ENCODE measurements at places on chromosomes 2 and 18.

DNA sequence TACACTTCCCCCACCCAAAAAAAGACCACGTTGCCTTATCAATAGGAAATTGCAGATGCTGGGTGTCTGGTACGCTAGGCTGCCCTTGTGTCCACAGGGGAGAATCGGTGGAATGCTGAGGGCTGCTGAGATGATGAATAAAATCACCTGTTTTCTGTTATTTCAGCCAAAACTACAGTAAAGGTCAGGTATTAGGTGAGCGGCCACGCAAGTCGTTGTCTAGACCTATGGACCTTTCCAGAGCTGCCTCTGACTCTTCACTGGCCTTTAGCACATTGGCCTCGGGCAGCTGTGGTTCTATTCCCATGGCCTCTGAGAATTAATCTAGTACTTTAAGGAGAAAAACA is 89.6 kb downstream of the MTCL1 start:
- DNase-seq = no peak

DNA sequence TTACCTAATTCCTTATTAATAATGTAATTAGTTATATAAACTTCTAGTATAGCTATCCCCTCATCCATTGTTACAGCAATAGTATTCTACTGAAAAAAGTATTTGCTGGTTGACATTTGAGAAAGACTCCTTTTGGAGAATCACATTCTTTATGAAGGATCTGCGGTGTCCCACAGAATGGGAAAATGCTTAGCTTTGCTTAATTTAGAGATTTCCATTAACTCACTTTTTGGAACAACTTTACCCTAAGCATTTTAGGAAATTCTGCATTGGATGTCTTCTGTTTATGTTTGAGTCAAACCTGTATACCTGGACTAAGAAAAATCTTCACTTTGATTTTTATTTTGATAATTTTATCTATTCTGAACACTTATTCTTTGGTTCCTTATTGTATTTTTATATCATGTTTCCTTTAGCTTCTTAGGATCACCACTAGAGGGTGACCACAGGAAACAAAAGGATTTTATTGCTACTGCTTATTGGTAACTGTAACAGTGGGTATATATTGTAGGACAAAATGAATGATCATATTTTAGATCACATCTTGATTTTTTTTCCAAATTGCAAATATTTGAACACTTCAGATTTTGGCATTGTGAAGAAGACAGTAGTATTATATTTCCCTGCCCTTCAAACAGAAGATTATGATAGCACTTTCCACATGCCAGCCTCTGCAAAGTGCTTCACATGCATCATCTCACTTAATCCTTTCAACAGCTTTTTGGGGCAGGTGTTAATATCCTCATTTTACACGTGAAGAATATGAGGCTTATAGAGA is 79.6 kb downstream of the MIB1 start:
- DNase-seq = no peak

DNA sequence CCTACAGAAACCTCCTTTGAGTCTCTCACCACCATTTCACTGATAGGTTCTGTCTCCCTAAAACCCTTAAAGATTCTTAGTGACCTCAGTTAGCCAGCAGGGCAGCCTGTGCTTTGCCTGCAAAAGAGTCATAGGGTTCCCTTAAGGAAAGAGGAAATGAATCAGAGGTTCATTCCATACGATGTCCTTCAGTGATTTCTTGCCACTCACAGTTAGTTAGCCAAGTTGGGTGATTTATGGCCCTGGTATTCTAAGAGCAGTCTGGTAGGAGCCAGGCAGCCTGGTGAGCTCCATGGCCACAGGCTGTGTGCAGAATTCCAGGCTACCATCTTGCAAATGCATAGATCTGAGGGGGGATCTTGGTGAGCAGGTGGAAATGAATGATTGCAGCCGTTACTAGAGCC is 18.7 kb upstream of the CCBE1 start:
- DNase-seq = no peak

DNA sequence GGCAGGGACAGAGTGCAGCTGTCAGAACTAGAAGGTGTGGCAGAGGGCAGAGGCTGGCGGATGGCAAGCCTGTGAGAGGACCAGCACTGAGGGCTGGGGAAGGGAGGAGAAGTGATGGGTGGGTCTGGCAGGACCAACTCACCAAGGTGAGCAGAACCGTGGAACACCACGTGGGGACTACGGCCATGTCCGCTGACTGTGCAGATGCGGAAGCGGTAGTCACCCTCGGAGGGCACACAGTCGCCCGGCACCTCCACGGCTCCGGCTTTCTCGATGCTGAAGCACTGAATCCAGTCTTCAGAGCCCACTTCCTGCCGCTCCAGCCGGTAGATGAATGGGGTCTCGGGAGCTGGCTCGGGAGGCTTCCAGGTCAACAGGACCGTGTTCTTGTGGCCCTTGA is 4.2 kb downstream of the OBSL1 start:
- no peak for DNase-seq

Measured in activated CD8-positive, alpha-beta memory T cell treated with anti-CD3 and anti-CD28 coated beads for 48 hours (primary cell).